ENCODE measurements at places on chromosomes 7 and 10.

DNA sequence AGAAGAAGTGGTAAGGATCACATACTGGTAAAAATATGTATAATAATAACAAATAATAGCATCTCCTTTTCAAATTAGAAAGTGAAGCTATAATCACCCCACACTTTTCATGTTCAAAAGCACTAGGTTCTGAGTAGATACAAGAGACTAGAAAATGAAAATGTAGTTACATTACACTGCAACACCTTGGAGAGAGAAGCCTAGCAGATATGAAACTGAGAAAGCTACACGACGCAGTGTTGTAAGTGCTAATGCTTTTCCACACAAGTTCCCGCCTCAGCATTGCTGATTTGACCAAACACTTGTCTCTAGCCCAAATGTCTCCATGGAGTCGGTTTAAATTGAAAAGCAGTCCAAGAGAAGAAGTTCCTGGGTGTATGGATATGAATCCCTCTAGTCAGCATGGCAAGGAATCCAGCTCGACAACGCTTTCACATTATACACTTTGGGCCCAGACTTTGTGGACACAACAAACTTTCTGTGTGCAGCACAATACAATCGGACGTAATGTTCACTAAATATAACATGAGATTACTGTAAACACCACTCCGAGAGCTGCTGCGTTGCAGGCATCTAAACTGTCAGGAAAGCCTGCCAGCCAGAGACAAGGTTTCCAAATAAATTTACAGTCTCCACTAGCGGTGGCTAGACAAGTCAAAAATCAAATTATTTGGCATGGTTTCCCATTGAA is 1.7 kb downstream of the PDE1C start:
- DNase-seq: no peak

DNA sequence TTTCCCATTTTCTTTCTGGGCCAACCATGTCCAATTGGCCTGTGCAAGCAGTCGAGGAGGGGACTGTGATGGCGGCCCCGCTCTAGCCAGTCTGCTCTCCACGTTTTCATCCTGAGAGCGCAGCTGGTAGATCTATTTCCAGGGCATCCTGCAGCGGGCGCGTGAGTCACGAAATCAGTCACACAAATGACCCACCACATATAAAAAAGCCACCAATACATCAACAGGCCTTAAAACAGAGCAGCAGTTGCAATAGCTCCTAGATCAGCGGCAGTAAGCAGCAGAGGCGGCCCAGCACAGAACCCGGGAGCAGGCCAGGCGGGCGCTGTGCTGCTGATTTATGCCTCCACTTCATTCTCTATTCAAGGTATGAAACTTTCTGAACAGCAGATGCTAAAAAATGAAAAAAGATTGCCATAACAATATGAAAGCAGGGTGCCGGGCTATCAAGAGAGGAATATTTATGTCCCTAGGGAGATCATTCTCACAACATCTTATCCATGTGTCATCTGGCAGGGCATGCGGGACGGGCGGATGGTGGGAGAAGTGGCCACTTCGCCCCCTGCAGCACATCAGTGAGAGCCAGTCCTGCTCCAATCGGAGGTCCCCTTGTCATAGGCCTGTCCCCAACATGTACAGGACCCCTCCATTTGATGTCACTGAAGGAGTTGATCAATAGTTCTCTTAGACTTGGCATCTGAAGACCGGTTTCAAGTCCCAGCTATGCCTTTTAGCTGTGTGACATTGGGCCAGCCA is 98.0 kb upstream of the GPR26 start:
- no peak for DNase-seq

DNA sequence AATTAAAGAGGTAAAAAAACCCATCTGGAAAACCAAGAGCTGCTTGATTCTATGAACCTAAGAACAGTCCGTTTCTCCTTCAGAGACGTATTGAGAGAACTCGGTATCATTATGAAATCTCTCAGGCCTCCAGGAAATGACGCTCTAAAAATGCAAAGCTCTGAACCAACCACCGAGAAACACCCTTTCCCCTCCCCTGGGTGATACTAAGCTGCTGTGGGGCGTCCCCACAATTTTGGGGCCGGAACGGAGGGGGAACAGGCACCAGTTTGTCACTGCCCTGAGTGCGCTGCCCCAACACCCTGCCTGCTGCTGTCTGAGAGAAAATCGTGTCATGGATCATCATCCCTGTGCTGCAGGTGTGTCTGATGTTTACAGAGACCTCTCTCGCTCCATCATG is 509.5 kb downstream of the DNAJB6 start:
- no peak for DNase-seq

DNA sequence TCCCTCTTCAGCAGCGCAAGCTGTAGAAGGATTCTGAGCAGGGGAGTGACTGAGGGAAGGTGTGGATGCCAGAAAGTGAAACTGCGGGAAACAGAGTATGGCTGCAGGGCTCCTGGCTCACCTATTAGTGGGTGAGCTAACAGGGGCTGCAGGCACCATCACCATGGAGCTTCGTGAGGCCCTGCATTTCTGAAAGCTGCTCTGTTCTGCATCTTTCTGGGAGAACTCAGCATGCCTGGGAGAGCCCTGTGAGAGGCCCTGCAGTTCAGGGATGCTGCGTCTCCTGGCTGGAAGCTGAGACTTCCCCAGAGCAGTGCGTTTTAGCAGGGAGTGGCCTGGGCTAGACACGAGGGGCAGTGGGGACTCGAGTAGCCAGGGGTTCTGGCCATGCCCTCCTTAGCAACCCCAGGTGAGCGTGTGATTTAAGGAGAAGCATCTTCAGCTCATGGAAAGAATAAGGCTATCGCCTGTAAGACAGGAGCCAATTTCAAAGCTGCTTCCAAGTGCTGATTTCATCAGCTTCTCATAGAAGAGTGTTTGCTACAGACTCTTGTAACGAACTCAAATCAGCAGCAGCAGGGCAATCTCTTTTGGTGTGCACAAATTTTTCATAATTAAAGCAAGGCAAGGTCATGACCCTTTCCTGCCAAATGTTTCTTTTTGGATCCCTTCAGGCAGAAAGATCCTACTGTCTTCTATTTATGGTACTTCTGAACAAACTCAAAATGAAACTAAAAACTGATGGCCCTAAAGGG is 293.6 kb upstream of the ZNF32 start:
- DNase-seq: no peak

DNA sequence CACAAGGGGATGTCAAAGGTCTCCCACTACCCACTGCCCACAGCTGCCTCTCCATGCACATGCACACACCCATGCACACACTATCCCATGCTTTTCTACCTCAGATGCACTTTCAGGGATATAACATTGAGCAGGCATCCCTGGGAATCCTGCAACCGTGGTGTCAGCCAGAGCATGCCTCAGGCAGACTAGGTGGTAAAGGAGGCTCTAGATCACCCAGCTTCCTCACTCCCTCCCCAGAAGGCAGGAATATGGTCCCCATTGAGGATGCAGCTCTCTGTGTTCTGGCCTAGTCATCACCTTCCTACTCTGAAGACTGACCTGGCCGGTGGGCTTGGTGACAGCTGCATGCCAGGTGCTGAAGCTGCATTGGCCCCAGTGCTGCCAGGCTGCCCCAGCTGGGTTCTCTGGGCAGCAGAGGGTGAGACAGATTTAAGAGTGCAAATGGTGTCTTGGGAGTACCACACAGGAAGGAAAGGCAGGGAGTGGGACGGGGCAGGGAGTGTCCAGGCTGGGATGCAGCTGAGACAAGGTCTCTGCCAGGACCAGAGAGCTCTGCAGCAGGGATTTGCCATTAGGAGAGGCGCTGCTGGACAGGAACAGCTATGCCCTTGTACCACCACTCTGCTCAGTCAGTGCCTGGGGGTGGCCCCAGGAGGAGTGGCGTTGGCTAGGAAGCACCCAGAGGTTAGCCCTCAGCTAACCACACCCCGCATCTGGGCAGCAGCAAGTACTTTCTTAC is 53.4 kb upstream of the GDF10 start:
- no peak for DNase-seq

DNA sequence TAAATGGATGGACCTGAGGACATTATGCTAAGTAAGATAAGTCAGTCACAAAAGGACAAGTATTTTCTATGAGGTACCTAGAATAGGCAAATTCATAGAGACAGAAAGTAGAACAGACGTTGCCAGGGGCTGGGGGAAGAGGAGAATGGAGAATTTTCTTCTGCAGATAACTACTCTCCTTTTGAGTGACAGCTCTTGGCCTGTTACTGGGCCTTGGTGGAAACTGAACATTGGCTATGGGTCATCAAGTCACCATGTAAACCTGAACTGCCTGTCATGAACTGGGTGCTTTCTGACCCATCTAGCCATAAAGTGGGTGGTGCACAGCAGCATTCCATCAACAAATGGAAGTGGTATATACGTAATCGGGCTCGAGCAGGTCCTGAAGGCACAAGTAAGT is 29.3 kb upstream of the NFE2L3 start:
- no peak for DNase-seq

GRCh38 chr10:43195557-43195956 is 57.3 kb downstream of the CSGALNACT2 start:
- DNase-seq: no peak

DNA sequence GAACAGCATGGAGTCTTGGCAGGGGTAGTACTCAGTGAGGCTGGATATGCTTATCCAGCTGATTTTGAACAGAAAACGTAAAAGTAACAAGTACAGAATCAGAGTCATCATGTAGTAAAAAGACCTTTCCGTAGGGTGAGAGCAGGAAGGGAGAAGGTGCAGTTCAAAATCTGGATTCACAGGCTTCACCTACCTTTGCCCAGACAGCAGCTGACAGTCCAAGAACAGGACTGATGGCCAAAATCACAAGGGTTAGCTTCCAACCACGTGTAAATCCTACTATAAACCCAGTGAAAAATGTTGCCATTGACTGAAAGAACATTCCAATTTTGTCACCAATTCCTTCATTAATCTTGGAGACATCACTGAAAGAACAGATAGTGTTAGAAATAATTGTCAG is 34.8 kb downstream of the ABCB1 start:
- DNase-seq: no peak

DNA sequence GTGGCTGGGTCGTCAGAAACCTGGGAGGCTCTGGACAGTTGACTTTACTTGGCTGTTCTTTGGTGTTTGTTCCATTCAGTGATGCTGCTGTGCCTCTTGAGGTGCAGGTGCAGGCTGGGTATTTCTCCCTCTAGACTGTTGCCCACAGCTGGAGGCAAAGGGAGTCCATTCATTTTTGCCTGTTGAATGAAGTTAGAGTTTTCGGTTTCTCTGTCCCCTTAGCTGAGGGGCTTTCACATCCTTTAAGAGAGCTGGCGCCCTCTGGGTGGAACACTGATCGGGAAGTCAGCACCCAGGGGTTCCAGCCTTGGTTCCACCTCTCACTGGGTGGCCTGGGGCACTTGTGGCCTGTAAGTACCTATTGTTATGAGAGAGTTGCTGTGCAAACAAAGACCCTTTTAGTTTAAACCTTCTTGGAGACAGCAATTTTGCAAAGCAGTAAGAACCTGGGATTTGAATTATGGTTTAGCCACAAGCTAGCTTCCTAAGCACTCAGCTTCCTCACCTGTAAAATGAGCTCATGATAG is 67.2 kb downstream of the GRK5 start:
- no peak for DNase-seq

- DNase-seq: no peak
Measured at GRCh38 chr10:92957223-92958010, 103.2 kb upstream of the CYP26C1 start.

- no peak for DNase-seq
Measured at GRCh38 chr10:20473023-20473760, 423.9 kb downstream of the NEBL start.

- no peak for DNase-seq
Measured at GRCh38 chr10:24759672-24760071, 36.0 kb upstream of the ARHGAP21 start.
